DMS 273 treated with DMSO at 0.1 percent for 48 hours (cell line): ENCODE measurements at places on chromosomes 11 and 22.

GRCh38 chr11:6611092-6611962 is 689 bp downstream of the TAF10 start:
- DNase-seq = no peak

- DNase-seq = no peak
These were observed 535.5 kb upstream of the B3GAT1 start for GRCh38 chr11:134947556-134947955.

DNA sequence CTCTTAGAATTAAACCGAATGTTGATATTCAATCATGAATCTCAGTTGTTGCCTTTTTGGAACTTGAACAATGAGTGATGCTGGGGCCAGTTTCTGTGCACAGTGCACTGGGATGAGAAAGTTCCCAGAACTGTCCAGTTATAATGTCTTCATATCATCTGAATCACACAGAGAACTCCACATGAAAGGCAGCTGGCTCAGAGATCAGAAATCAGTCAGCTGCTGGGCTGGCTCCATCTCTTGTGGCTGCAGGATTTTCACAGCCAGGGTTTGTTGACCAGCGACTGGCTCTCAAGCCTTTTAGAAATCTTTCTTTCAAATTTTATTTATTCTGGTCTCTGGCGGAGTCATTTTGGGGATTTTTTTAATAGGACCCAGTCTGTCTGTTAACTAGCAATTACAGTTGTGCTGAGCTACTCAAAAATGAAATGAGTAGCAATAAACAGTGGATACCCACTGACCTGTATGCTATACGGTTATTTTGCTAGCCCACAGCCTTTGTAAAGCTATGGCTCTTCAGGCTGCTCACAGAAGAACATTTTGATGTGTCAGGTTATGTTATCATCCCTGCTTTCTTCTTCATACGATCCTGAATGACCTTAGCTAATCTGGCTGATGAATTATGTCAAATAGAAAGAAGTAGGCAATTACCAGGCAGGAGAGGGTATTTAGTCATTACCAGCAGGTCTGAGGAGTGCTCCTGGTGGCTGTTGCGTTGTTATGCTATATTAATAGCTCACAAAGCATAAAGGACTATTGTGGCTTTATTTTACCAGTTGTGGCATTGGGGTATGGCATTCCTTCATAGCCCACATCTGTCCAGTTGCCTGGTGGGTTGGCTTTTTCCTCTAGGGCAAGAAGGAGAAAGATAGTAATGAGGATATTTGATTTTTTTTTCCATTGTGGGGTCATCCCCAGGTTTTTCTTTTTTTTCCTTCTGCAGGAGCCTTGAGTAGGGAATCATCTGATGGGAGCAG is 3.6 kb downstream of the FAT3 start:
- DNase-seq = no peak

- DNase-seq = no peak
These were observed at the start of gene RASL10A for GRCh38 chr22:29315286-29316140. Gene RASL10A, minus strand, starts transcription at chr22:29315697. Its CDS starts 451 bp downstream, at chr22:29315246.

DNA sequence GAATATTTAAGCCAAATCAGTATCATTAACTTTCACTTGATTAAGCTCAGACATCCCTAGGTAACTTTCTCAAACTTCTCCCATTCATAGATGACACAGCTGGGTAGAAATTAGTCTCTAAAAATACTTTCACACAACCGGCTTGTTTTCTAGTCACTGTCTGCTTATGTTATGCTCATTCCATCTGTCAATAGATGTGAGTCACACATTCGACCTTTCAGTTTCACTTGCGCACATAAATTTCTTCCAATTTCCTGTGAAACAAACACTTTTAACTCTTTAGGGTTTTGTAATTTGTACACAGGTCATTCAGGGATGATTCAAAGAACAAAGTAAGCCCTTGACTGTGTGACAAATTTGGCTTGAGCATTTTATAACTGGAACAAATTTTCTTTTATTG is 723.0 kb downstream of the KCNA4 start:
- no peak for DNase-seq

GRCh38 chr22:46663001-46663400 is 42.8 kb downstream of the GRAMD4 start:
- DNase-seq = no peak

DNA sequence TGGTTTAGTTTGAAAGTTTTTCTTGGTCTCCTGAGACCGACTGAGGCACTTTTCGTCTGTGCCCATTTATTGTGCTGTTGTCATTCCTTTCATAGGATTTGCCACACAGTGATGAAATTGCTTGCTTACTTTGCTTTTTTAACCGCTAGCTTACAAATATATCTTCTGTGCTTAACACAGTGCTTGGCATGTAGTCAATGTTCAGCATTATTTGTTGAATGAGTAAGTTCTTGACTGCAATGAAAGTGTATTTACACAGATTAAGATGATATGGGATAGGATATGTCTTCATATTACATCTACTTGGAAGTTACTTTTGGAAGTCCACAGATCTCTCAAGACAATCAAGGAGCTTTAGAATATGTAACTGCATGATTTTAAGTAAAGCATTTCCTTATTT is 91.2 kb downstream of the GRIA4 start:
- DNase-seq = no peak

- no peak for DNase-seq
These were observed 65.8 kb downstream of the ST3GAL4 start for GRCh38 chr11:126421271-126421671.

DNA sequence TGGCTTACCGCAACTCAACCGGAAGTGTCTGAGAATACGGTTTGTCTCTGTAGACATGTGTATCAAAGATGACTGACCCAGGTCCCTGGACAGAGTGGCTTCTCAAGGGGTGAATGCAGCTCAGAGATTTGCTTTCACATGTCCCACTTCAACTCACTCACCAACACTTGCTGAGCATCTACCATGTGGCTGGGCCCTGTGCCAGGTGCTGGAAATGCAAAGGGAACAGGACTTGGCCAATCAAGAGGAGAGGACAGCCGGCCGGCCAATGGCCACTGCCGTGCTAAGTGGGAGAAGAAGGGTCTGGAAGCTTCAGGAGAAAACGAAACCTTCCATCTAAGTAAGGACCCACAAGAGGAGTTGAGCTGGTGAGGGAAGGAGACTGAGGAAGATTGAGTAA is 151.3 kb downstream of the CEP164 start:
- no peak for DNase-seq

DNA sequence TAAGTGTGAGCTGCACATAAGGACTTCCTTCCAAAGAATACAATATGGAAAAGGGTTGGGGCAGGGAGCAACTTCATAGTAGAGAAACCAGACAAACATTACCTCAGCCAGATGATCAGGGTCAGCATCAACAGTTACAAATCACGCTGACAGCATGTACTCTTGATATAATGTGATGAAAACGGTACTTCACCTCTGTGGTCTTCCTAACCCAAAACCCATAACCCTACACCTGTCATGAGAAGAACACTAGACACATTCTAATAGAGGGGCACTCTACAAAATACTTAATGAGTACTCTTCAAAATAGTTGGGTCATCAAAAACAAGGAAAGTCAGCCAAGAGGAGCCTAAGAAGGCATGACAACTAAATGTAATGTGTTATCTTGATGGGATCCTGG is 43.9 kb downstream of the RRAS2 start:
- DNase-seq = no peak

DNA sequence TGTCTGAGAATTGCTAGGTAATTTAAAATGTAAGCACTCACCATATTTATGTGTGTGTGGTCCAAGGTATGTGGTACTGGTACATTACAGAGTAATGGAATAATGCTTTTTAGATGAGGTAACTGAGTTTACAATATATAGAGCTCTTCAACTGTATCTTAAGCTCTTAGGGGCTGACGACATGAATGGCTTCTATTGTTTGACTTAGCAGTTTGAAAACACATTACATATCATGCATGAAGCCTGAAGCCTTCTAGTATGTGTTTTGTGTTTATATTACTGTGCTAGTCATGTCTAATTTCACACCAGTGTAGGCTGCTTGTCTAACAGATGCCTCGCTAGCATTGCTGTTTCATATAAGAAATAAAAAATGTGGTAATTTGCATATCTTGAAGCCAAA is 37.2 kb downstream of the GAS2 start:
- no peak for DNase-seq

DNA sequence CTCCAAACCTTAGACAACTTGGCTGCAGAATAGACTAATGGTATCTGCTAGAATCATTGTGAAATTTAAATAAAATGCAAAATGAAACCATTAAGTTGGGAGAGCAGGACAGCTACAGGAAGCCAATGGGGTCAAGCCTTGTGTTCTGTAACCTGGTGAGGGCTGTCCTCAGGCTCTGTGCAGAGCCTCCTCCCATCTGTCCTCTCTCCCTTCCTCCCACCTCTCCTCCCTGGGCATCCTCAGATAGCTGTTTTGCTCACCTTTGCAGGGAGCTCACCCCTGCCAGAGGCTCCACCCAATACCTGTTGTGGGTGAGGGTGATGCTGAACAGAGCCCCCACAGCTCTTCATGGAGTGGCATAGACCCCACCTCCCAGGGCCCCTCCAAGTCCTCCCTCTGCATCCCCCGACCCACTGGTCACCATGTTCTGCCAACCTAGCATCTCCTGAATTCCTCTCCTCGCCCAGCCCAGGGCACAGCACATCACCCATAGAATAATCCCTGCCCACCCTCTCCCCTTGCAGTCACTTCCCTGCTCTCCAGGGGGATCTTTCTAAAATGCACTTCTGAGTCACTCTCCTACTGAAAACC is 100.3 kb downstream of the PDE2A start:
- no peak for DNase-seq

DNA sequence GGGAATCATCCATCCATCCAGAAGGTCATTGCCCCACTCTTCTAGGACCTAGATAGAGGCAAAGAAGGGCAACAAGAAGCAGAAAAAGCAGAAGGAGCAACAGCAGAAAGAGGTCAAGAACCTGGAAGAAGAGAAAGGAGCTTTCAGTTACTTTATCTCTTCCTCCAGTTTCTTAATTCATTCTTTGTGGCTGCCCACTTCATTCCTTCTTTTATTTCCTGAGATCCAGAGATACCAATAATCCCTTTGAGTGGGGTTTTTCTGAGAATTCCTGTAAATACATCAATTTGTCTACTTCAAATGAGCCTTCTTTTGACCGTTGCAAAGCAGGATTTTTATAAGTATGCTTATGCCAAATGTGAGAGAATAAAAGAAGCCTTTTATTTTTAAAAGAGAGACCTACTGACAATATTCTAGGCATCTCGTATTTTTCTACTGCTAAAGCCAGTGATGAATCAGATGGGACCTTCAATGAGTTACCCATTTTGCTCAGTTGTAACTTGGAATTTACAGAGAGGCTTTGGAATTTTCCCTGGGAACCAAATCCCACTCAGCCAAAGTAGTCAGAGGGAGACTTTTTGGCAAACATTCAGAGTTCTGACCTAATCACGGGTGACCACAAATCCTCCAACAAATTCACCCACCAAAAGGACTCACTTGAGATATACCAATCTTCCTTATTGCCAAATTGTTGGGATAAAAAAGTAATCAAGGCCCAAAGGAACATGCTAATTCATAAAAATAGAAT is 54.9 kb downstream of the ZC3H12C start:
- no peak for DNase-seq

GRCh38 chr11:34825670-34826383 is 90.4 kb downstream of the APIP start:
- DNase-seq = no peak

- no peak for DNase-seq
These were observed 3.3 kb downstream of the SEC14L2 start for GRCh38 chr22:30400159-30400558.

GRCh38 chr11:129416080-129416820 is 40.6 kb downstream of the BARX2 start:
- DNase-seq = no peak

DNA sequence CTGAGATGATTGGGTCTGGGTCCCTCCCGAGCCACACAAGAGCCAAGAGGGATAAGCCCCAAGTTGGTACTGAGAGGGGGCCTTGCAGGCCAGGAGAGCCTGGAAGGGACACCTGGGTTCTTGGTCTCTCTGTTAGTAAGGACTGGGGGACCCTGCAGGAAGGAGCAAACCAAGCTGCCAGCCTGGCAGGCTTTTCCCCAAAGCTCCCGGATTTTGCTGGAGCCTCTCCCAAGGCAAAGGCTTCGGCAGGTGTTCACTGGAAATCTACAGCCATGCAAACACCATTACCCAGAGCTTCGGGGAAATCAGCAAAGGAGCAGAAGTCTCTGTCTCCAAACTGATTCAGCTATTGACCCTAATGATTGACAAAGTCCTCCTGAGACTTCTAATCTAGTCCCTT is 527.9 kb downstream of the BUD13 start:
- no peak for DNase-seq
